ENCODE measurements at places on chromosomes 1 and 21.

GRCh38 chr1:74703386-74704182 is 29.3 kb downstream of the CRYZ start:
- no peak for DNase-seq

DNA sequence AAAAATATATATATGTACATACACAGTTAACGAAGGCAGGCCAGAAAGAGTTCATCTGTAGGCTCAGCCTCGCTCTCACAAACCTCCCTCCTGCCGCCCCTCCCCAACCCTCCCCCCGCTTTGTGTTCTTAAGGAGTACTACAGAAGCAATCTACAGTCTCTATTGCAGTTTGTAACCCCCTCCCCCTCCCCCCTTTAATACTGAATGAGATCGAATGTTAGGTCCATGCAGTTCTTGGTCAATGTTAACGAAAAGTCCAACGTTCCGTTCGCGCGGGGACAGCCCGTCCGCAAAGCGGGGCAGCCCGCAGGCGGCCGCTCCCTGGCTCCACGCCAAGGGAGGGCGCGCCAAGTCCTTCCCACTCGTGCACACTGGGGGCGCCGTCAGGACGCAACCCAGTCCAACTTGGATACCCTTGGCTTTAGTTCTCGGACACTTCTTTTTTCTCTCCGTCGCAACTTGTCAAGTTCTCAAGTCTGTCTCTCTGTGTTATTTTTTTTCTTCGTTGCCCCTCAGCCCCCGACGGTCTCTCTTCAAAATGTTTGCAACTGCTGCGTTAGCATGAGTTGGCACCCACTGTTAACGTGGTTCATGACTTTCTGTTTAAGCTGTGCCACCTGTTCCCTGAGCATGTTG is 2.2 kb downstream of the JUN start:
- DNase-seq, result peak; percentile 32

- no peak for DNase-seq
Observed at GRCh38 chr1:91282695-91283420, 121.8 kb downstream of the HFM1 start.

DNA sequence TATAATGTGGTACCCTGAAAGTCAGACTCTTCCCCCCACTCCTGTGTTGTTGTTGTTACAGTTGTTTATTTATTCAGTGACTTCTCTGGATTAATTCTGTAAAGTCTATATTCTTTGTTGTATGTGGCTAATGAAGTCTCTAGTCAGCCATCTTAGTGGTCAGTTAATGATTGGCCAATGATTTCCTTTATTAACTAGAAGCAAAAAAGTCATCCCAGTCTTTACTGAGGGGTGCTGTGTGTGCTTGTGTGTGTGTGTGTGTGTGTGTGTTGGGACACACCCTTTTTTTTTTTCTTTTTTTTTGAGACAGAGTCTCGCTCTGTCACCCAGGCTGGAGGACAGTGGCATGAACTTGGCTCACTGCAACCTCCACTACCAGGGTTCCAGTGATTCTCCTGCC is 37.3 kb upstream of the HYI start:
- no peak for DNase-seq

DNA sequence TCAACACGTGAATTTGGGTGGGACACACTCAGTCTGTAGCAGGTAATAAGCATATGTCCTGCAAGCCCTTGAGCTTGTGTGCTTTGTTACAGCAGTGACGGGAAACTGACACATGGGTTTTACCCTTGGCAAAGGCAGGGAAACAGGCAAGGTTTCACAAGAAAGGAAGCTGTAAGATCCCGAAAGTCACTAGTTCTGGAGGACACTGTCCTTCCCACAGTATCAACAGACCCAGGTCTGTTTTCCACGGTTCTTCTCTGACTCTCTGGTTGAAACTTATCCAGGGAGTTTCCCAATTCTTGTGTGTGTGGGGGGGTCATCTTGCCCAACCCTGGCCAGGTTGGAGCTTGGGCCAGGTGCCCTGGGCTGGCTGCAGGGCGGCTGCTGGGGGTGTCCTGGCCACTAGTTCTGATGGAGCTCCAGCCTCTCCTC is 29.3 kb upstream of the ZBTB21 start:
- no peak for DNase-seq

DNA sequence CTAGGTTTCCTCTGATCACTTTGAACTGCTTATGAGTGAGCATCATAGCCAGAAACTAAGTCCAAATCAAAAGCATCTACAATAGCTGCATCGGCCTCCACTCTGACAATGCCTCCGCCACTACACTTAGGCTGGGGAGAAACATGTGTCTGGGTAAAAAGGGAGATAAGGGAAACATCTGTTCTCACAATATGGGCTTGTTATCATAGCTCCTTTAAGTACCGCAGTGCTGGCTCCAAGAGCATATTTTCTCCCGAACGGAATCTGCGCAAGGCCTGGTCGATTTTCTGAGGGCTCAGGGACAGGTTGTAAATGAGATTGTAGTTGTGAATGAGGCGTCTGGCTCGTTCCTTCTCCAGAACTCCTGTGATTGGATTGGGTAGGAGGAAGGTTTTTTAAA is 63.9 kb upstream of the CYP2J2 start:
- DNase-seq, result no peak

GRCh38 chr1:77762072-77762476 is 2.4 kb upstream of the USP33 start:
- DNase-seq, result no peak

- no peak for DNase-seq
Observed at GRCh38 chr1:113895098-113895497, 7.7 kb upstream of the BCL2L15 start.

DNA sequence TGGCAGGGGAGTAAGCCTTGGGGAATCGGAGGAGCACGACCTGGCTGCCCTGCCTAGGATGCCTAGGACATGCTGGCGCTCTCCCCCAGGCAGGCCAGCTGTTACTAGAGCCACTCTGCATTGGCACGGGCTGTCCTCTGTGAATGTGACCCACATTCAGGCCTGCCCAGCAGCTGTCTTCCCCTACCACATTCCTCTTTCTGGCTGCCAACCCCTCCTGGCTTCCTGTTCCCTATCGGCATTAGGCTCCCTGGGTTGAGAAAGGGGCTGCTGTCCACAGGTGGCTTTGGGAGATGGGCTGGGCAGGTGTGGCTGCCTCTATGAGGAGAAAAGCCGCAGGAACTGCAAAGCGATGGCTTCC is 2.3 kb upstream of the NFASC start:
- no peak for DNase-seq

DNA sequence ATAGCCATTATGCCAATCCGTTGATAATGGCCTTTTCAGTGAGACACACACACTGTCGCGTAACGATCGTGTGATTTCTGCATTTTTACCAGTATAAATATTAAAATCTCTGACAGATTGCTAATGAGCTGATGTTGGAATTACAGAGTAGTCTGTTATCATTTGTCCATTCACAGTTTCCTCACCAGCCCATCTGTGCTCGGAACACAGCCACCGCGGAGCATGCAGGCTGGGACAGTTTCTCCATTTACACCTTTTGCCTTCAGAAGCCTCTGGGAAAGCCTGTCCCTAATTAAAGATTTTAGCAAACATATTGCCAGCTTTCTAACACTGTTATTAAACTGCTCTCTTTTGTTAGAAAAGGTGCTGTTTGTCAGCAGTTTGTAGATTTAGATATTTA is 82.2 kb upstream of the BARHL2 start:
- no peak for DNase-seq

GRCh38 chr1:108551137-108551862 is 8.6 kb upstream of the EEIG2 start:
- DNase-seq, result no peak

GRCh38 chr1:232123775-232124659 is 497.4 kb downstream of the DISC1 start:
- no peak for DNase-seq

DNA sequence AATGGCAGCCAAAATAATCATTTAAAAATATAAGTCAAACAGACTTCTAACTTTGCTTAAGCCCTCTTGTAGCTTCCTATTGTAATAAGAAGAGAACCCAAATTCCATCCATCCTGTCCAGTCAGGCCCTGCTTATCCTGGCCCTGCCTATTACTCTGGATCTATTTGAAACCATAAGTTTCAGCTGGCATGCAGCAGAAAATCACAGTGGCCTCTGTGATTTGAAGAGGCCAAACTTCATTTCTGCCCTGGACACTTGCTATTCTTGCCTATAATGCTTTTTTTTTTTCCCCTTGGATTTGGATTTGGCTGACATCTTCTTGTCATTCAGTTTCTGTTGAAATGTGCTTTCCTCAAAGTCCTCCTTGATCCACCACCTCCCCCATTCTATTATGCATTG is 642.8 kb downstream of the USP25 start:
- no peak for DNase-seq

DNA sequence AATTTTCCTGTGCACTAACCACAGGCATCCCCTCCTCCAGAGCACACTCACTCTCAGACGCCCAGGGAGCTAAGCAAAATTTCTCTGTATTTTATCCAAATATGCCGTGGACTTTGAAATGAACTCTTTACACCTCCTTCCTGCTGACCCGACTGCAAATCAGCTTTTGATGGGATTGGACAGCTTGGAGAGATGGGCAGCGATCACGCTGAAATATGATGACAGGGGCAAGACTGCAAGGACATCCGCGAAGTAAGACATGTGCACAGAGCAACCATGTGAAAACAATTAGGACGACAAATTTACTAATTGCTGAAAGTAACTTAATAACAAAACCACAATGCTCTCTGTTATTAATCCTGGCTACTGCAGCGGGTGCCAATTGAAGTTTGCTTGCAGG is 64.6 kb upstream of the CLDN14 start:
- no peak for DNase-seq

GRCh38 chr21:20618878-20619277 is 379.3 kb upstream of the NCAM2 start:
- no peak for DNase-seq

DNA sequence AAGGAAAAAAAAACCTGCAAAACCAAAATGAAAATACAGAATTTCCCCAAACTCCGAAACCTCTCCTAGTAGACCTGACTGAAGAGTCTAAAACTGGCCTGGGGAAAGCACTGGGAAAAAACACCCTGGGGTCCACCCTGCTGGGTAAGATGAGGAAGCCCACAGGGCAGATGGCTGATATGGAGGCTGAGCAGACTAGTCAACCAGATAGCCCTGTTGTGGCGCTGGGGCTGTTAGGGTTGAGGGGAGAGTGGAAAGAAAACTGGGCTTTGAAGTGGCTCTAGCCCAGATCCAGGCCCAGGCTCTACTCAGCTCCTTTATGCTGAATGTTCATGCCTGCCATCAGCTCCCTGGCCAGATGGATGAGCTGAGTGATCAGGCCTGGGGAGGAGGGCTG is 6.8 kb upstream of the SLAMF1 start:
- no peak for DNase-seq

DNA sequence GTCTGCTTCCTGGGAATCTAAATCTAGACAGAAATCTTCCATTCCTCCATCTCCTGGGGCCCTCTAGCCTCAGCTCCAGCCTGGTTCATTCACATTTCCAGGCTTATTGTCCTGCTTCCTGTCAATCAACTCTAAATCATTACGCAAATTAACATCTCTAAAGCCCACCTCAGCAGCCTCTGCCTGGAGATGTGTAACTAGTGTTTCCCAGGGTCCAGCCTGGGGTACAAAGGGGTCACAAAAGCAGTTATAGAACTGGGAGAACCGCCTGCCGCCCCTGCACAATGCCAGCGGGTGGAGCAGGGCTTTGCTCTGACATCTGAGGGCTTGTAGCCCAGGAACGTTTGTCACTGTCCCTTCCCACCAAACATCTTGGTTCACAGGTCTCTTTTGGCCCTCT is 373.5 kb downstream of the RRAGC start:
- no peak for DNase-seq

DNA sequence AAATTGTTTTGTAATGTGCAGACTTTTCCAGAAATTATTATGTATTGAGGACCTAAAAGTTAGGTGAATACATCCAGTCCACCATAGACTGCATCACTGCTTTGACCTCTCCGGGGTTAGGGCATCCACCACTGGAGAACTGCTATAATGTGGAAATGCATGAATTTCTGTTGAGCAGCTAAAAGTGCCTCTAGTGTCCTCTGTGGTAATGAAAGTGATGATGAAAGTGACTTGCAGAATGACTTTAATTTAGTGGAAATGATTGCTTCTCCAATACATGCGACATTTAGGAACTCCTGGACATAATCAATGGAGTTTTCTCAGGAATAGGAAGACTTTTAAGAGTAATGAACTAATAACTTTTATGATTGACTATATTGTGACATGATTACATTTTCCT is 170.8 kb downstream of the LBR start:
- DNase-seq, result no peak

DNA sequence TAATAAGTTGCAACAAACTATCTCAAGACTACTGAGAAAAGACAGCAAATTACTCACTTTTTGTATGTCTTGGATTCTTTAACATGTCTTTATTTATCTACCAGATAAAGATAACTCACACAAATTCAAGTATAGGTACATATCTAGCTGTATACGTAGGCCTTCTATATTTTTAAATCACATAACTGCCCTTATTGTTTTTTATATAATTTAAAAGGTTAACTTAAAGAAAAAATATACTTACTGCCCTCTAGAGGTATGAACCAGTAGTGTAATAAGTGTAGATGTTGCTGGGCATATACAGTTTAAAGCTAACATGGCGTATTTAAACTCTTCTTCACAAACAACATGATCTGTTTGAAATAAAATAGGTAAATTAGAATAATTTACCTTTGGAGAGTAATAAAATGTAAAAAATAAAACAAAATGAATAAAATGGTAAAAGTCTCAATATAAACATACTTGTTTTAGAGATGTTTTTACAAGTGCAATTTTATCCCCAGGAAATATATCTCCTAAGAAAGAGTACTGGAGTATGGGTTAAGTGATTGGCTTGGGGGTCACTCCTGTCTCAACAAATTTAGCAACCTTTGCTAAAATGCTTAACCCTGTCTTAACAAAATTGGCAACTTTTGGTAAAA is 235.2 kb downstream of the KCNT2 start:
- no peak for DNase-seq

DNA sequence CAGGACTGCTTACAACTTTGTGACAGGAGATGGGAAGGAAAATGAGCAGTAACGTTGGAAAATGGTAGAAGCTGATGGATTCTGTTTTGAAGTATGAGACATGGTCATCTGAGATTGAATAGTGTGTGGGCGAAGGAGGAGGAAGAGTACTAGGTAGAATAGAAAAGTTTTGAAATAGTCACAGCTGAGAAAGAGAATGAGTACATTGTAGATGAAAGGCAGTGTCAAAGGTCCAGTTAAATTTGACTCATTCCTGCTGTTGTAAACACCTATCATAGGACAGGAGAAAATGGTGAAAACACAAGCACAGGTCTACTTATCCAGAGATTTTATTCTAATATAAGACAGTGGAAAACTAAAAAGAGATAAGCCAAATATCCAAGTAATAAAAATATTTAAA is 56.8 kb upstream of the CFHR3 start:
- DNase-seq, result no peak

DNA sequence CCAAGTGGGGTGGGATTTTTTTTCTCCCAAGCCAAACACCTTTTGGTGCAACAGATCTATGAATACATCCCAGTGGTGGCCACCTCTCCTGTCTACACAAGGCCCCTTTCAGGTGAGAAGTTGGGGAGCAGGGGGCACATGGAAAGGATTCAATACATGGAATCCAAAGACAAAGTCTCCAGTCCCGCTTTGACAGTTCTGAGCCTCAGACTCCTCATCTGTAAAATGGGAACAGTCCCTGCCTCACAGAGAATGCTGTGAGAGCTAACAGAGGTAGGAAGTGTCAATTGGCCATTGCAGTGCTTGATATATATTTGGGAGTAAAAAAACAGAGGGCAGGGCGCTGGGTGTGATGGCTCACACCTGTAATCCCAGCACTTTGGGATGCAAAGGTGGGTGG is 26.7 kb upstream of the ZNF436 start:
- DNase-seq, result no peak

GRCh38 chr1:207868251-207868773 is 42.6 kb downstream of the CD34 start:
- DNase-seq, result no peak
